ENCODE measurements at places on chromosomes 5 and 9. TPM values are rescaled to one million over a fixed set of nuclear protein-coding genes. Genes with fewer than 3 reads are reported as not detected.

GRCh38 chr5:147887026-147887627 lies 8.6 kb downstream of the SCGB3A2 start:
- DNase-seq: no peak

- no peak for DNase-seq
Observed at GRCh38 chr5:90050103-90050502, 359.5 kb downstream of the CETN3 start.

- no peak for DNase-seq
Observed at GRCh38 chr5:129617206-129617605, 130.7 kb upstream of the MINAR2 start.

DNA sequence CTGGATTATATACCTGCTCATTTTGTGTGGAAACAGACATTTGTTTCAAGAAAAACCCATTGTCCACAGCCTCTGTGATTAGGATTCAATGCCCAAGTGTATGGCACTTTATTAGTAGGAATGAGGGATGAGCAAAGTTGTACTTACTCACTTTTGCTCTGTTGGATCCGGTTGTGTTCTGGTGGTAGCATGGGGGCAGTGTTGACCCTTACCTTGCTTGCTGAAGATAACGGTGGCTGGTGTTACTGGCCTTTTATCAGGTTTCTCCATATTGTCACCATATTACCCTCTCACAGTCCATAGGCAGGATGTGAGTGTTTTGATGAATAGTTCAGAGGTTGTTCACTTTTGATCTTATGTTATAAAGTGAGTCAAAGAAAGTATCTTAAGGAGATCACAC lies 42.7 kb upstream of the NUDT12 start:
- DNase-seq: no peak

The AGXT2 gene
- not detected for total RNA-seq

The THBS4 gene
- 37.1 TPM for total RNA-seq

The SLC6A3 gene
- total RNA-seq: 0.06 TPM

The LCN10 gene
- 20.1 TPM for total RNA-seq
